Smooth muscle cell of bladder (primary cell): ENCODE measurements at places on chromosomes 7 and 10. TPM values are rescaled to one million over a fixed set of nuclear protein-coding genes. Genes with fewer than 3 reads are reported as not detected.

CCDC136 gene
- 8.5 and 8.7 TPM in 2 replicates for total RNA-seq

SYT15 gene
- 0.71 and 0.92 TPM in 2 replicates for total RNA-seq

R3HCC1L gene
- total RNA-seq, result 13.5 and 15.3 TPM in 2 replicates

DEPP1 gene
- total RNA-seq, result 9.4 and 22.6 TPM in 2 replicates

MPP7 gene
- 0.18 and 0.28 TPM in 2 replicates for total RNA-seq

SUN3 gene
- total RNA-seq, result not detected in 2 replicates

SAMD9 gene
- total RNA-seq, result 7.4 and 10.2 TPM in 2 replicates

PLCE1 gene
- 0.28 and 0.55 TPM in 2 replicates for total RNA-seq
